ENCODE measurements at places on chromosomes 5 and 9.

DNA sequence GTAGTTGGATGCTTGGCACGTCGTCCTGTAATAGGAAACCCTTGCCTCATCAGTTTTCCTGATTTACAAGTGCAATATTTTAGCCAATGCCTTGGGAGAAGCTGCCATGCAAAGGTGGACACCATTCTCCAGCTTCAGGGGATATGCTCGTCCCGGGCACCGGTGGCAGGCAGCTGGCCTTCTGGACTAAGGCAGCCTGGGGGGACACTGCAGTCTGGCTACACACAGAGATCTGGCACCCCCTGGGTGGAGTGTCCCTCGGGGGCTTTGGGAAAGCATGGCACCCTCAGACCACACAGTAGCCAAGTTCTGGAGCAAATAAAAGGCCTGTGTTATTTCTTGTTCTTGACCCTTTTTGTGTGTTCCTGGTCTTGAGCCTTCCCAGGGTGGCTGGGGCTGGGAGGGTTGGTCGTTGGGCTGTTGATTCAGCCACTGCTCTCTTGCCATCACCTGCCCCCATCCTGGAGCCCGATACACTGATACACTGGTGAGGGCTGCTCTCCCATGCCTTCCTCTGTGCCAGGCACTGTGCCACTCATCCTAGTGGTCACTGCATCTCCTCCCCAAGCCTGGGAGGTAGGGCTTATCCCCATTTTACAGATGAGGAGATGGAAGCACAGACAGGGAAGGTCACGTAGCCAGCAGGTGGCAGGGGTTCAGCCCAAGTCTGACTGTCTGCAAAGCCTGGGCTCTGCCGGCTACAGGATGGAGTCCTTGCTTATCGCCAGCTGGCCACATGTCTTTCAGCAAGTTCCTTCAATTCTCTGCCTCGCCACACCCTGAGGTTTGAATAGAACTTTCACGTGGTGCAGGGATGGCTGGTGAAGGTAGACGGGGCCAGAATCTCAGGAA, 134.1 kb downstream of the RGS3 start:
- no peak for DNase-seq

- DNase-seq, result no peak
Observed at GRCh38 chr9:36840898-36841536, 193.1 kb downstream of the PAX5 start.

DNA sequence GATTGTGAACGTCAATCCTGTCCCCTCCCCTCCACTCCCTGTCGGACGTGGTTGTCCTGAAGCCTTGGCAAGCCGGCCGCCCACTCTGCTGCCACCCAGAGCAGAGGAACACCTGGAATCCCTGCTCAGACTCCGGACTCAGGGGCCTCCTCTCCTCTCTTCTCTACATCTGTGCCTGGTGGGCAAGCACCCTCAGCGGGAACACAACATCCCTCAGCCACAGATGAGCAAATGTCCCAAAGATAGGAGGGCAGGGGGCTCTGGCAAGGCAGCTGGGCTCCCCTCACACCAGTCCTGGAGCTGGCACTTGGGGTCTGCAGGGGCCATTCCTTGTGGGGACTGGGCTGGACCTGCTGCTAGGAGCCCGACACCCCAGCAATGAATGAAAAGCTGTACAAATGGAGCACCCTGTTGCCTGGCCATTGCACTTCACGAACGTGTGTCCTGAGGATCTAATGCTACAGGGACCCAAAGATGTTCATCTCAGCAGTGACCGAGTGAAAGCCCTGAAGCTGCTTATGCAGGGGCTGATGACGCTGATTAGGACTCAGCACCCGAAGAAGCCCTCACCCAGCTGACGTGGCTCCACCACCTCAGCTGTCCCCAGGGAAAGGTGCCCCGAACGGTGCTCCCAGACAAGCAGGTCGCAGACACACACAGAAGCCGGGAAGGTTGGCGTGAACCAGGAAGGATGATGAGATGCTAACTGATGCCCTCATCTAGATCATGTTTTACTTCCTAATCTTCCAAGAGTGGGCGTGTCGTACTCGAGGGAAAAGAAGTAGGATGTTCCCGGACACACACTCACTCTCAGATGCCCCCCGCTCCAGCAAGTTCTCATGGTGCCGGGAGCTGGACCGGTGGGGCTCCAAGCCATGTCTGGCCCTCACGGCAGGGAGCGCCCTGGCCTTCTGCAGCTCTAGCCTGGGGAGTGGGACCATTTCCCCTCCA, 177.0 kb upstream of the PPP1R26 start:
- DNase-seq, result no peak

GRCh38 chr9:136053757-136054142, 41.3 kb downstream of the NACC2 start:
- DNase-seq, result no peak

Measured in effector memory CD8-positive, alpha-beta T cell (primary cell).